ENCODE measurements at places on chromosomes 2 and 18.

- DNase-seq, result peak; percentile 45
Observed at GRCh38 chr18:76495435-76496193, 572 bp upstream of the ZNF516 start.

DNA sequence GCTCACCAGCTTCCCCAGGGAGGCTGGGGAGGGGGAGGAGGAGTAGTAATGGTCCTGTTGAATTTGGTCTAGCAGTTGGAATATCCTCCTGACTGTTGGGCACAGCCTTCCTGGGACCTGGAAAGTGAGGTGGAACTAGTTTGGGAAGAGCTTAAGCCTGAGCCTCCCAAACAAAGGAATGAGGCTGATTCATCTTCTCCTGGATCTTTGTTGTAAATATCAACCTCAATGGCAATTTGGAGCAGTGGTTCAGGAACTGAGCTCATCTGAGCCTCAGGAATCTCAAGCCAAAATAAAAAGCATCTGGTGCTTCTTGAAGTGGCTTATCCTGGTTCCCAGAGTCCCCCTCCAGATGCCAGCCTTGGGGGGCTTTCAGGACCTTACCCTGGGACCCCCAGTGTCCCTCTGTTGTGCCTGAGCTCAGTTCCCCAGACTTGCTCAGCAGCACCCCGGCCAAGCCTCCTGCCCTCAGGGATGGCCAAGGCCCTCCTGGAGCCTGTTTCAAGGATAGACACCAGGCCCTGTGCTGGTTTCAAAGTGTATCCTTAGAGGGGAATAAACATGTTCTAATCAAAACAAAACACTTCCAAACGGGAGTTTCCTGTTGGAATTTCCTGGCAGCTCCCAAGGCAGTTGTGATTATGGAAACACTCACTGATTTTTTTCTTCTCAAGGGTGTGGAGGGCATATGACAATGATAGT lies 112.6 kb downstream of the DDX1 start:
- no peak for DNase-seq

DNA sequence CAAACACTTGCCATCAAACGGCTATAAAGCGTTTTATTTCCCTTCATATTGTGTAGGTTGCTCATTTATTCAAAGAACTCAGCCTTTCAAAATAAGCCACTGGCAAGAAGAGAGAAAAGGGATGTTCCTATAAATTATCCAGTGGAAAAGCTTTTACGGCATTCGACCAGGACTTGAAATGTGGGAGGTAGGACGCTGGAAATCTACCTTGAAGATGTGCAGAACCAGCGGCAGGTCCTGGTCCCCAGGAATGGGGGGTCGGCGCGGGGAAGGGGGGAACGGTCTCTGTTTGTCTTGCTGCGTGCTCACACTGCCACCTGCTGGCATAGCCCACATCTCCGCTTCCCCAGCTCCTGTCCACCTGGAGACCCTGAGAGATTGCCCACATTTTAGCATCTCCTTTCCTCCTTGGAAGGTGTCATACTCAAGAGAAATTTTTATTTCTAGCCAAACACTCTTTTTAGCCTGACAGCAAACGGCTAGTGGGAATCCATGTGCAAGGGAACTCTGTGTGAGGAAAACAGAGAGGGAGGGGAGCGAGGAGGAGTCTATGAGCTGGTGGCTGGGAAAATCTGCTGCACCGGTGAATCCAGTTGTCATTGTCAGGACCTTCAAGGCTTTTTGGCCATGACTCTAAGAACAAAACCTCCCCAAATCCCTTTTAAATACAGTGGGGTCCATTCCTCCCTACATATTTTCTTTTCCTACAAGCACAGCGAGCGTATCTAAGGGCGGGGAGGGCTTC lies 349.0 kb upstream of the PKDCC start:
- no peak for DNase-seq

DNA sequence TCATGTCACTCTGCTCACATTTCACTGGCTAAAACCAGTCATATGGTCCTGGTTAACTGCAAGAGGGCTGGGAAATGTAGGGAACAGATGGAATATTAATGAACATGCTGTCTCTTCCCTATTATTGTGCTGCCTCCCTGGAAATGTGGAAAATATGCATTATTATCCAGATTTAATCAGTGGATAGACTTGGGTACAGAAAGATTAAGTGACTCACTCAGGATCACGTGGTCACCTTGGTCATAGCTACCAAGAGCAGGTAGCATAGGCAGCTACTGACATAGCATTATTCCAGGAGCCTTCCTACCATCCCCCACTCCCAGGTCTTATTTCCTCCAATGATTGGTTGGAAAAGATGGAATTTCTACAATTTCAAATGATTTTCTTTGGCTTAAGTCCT lies 141.1 kb downstream of the HRH4 start:
- no peak for DNase-seq

DNA sequence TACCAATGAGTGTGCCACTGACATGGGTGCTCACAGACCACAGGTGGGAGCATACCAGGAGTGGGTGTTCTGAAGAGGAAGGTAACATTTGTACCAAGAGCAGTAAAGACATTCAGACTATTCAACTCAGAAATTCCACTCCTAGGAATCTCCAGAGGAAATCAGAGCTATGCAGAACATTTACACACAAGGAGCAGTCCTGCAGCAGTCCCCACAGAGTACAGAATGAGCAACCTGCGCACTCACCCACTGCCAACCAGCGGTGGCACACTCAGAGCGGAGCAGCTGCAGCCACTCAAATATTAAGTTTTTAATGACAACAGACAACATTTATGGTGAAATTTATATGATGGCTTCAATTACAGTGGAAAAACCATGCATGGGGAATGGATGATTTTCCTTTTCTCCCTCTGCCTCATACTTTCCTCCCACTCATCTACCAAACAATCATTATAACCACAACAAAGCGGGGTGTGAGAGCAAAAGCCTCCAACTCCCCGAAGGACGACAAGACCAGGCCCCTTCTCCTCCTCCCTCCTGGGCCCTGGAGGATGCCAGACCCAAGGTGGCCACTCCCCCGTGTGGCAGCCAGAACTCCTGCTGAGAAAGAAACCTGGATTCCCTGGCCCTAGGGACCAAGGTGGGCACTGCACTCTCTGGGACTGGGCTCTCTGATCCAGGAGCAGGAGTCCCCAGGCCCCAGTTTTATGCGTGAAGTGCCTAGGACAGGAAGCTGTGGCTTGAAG lies 5.4 kb downstream of the HS6ST1 start:
- DNase-seq, result no peak

DNA sequence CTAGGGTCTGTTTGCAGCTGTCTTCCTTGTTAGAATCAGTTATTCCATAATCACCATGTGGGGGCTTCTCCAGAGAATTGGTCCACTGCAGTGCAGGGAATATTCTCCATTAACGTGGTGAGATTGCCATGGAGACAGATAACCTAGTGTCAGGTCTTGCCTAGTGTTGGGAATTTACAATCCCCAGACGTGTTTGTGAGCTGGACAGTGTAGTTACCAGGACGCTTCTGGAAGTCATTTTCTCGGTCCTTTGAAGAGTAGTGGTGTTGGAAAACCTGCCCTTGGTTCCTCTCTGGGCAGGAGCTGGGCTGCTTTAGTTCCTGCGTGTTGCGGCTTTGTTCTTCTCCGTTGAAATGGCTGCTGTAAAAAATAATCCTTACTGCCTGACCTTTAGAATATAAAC lies 68.8 kb upstream of the LYPD6B start:
- no peak for DNase-seq

DNA sequence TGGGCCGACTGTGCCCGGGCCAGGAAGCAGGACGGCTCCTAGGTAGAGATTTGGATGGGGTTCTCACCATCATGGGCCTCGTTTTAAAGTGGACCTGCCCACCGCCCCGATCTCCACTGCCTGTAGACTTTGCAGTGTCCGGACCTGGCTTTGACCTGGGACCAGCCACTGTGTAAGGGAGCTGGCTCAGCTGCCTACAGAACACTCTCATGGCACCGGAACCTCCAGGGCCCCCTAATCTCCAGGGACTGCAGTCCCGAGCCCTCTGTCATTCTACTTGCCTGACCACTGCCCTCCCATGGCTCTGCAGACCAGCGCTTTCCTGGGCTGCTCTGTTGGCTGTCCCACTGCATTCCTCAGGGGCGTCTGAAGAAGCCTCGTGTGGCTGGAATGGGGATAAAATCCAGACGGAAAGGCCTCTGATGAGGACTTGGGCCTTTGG lies 120.8 kb downstream of the GLI2 start:
- no peak for DNase-seq

DNA sequence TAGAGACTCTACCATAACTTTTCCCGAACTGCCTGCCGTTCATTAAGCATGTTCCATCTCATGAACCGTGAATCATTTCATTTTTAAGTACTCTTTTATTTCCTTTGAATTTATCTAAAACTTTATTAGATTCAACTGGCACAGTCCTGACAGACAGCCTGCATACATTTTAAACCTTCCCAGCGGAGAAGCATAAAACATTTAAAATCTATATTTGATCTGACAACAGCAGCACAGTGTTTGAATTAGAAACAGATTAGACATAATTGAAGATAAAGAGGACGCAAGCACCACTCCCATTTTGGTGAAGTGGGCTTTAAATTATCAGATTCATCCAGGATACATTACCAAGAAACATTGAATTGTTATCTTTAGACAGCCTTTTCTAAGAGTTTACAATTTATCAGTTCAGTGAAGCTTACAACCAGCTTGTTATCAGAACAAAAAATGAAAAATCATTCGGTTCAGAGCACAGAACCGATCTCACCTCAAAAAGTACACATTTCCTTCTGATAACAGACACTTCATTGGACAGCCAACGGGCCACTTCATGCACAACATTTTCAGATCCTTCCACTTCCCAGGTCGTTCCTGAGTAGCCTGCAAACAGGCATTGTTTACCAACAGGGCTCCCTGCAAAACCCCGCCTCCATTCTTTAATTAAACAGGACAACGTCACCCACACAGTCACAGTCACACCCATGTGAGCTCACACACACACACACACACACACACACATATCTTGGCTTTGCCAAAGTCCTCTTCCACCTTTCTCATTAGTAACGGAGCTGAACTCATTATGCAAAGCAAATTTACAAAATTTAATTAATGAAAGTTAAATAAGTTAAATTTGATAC lies 171.2 kb downstream of the SP3 start:
- no peak for DNase-seq

DNA sequence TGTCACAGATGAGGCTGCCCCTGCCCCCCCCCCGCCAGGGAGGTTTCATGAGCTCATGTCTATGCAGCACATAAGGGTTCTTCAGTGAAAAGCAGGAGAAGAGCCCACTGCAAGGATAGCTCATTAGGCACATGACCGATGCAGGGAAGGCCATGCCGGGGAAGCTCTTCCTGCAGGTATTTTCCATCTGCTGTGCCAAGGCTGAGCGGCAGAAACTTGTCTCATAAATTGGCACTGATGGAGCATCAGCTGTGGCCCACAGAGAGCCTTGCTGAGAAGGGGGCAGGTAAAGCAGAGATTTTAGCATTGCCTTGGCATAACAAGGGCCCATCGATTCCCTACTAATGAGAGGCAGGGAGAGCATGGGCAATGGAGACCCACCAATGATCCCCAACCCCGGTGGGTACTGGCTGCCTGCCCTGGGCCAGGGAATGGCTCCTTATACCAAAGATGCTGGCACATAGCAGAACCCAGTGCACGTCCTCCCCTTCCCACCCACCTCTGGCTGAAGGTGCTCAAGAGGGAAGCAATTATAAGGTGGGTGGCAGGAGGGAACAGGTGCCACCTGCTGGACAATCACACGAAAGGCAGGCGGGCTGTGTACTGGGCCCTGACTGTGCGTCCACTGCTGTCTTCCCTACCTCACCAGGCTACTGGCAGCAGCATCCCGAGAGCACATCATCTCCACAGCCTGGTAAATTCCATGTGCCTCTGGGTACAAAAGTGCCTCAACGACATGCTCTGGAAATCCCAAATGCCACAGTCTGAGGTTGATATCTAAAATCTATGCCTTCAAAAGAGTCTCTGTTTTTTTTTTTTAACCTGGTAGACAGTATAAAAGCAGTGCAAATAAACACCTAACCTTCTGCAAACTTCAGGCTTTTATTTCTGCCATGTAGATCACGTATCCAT lies 41.4 kb downstream of the STEAP3 start:
- peak; percentile 29 for DNase-seq

GRCh38 chr18:29465526-29465925 lies 1288.6 kb upstream of the CDH2 start:
- DNase-seq, result no peak

DNA sequence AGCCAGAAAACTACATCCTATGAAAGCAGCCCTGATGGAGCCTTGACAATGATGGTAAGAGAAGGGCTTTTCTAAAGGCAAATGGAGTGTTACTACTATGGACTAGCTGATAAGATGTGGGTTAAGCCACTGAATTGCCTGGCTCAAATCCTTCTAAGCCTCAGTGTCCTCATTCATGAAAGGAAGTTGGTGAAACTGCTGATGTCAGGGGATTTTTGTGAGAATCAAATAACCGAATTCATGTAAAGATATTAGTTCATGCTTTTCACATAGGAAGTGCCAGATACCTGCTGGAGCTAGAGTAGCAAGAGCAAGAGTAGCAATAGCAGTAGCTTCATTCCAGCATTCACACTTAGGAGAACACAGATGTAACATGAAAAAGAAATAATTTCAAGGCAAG lies 417.0 kb downstream of the METTL4 start:
- no peak for DNase-seq

GRCh38 chr2:8882094-8882493 lies 44.7 kb upstream of the KIDINS220 start:
- peak; percentile 40 for DNase-seq

DNA sequence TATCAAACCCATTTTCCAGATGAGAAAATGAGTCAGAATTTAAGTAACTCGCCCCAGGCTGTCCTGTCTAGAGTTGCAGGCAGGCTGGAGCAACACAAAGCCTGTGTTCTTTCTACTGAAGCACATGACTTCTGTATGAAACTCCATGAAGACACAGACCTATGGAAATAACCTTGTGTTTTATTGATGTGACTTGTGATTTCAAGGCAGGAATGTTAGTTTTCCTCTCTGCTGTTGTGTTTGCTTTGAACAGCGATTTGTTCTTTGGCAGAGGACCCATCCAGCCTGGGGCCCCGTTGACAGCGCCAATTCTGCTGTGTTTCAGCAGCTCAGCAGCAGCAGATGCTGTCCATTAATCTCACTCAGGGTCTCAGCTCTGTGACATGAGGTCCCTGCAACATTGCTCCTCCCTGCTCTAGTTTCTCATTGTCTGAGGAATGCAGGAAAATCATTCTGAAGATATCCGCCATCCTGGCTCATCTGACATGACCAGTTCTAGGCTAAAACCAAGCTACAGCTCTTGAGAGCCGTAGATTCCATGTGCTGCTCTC lies 344.3 kb upstream of the RAB12 start:
- DNase-seq, result peak; percentile 7

GRCh38 chr18:8409151-8409550 lies 200.1 kb upstream of the RAB12 start:
- DNase-seq, result no peak

All from foreskin keratinocyte (primary cell).